ENCODE measurements at places on chromosomes 1 and 21. TPM values are rescaled to one million over a fixed set of nuclear protein-coding genes. Genes with fewer than 3 reads are reported as not detected.

The TMPRSS2 gene
- total RNA-seq = not detected

The CITED4 gene
- total RNA-seq = 4.4 TPM

The EDARADD gene
- total RNA-seq = 0.60 TPM

The DISP1 gene
- total RNA-seq = 2.0 TPM

The BLACAT1 gene
- 0.62 TPM for total RNA-seq
